ENCODE measurements at places on chromosomes 5 and 9.

DNA sequence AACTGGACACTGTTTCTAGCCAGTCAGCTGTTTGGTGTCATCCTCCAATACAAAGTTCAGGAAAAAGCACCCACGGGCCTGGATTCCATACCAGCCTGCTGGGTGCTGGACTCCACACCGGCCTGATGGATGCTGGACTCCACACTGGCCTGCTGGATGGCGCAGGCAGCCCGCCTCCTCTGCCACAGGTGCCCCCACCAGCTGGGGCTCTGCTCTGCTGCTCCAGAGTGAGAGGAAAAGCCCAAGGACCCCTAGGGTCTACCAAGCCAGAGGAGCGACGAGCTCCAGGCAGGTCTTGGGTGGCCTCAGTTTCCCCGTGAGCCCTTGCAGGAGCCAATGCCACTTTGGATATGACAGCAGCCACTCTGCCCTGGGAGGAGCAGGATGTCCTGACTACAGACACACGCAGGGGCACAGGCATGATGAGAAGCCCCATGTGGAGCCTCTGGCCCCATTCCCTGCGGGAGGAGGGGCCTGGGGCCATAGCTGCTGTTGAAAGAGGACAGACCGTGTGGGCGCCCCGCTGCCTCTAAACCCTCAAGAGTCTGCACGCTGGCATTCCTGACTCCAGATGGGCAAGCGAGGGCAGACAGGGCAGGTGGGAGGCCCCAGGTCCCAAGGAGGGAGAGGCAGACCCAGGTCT lies 141.6 kb downstream of the OLFM1 start:
- no peak for DNase-seq

- no peak for DNase-seq
These were observed 2.4 kb upstream of the POU4F3 start for GRCh38 chr5:146336197-146336596.

GRCh38 chr5:100901821-100902341 lies 1.2 kb downstream of the ST8SIA4 start:
- DNase-seq = no peak

- no peak for DNase-seq
These were observed 266.1 kb downstream of the ZSWIM6 start for GRCh38 chr5:61598126-61598525.

DNA sequence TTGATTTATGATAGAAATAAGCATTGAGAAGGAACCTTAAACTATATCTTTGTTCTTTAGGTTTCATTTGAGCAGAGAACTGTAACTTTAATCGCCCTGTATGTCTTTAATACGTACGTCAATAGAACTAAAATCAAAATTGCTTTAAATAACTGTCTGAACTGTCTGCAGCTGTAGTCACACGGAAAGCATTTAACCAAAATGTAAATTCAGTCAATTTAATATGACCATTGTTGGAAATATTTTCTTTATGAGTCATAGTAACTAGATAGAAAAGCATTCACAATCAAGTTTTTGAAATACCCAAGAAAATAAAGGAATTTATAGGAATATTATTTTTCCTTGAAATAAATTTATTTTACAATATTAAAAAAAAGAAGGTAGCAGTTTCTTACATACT lies 157.1 kb upstream of the CDH6 start:
- DNase-seq = no peak

DNA sequence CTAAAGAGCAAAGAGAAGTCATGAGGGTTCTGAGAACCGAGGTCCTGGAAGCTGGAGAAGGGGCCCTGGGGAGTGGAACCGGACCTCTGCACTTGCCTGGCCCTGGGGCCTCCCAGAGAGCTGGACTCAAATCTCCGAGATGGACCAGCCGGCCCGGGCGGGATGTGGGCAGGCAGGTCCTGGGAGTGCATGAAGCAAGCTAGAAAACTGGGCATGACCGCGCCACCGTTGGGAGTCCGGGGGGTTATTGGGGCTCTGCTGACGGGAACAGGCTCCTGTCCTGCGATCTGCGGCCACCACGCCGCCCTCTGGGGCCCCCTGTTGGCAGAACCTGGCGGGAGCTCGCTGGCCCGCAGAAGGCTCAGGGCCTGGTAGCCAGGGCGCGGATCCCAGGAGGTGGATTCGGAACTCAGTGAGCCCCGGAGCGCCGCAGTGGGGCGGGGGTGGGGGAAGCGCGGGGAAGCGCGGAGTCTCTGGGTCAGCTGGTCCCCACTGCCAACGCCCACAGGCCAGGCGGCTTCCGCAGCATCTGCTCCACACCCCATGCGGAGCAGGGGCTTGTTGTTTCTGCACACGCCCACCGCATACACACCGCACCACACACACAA lies 150.6 kb downstream of the ERCC6L2 start:
- no peak for DNase-seq

- no peak for DNase-seq
These were observed 67.4 kb upstream of the ADAMTS19 start for GRCh38 chr5:129392681-129393080.

DNA sequence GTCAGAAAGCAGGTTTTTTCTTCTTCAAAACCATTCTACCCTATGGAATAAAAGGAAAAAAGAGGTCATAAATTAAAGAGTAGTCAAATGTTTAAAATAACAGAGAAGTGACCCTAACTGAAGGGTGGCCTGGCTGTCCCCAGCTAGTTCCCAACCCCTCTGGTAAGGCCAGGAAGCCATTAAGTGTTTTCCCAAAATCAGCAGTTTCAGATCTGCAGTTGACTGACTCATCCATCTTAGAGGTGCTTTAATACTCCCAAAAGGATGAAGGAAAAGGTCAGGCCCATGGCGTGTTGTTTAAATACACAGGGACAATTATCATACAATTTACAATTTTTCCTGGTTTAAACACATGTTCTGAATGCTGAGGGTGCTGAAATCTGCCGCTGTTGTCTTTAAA lies 47.9 kb upstream of the TBC1D9B start:
- DNase-seq = no peak

DNA sequence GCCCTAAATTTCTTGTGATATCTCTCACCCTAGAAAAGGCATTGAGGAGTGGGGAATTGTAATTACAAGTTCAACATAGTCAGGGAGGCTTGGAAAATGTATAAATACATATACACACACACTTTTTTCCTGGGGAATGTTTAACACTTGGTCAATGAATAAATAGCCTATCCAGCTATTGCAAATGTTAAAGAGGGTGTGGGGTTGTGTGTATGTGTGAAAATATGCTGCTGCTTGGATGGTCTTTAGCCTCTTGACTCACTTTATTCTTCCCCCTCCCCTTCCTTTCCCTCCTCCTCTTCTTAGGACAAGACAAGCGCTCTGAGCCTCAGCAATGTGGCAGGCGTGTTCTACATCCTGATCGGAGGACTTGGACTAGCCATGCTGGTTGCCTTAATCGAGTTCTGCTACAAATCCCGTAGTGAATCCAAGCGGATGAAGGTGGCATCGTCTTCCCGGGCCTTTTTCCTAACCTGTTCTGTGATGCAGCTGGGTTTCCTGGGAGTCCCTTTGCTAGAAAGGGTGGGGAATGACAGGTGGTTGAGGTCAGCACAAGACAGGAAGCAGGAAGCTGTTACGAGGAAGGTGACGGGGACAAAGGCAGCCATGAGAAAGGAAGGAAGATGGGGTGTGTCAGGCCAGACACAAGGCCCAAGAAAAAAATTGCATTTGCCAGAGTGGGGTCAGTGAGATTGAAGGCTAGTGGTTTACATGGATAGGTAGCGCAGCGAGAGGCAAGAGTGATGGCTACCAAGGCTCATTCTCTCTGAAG lies 236.5 kb downstream of the FAM114A2 start:
- DNase-seq = no peak

- DNase-seq = no peak
These were observed 38.0 kb downstream of the HABP4 start for GRCh38 chr9:96487949-96488348.

GRCh38 chr9:33188711-33189110 lies 21.6 kb upstream of the B4GALT1 start:
- DNase-seq = no peak

- no peak for DNase-seq
These were observed 72.0 kb downstream of the SEMA4D start for GRCh38 chr9:89425921-89426383.

GRCh38 chr5:119363936-119364335 lies 8.1 kb downstream of the TNFAIP8 start:
- DNase-seq = no peak

DNA sequence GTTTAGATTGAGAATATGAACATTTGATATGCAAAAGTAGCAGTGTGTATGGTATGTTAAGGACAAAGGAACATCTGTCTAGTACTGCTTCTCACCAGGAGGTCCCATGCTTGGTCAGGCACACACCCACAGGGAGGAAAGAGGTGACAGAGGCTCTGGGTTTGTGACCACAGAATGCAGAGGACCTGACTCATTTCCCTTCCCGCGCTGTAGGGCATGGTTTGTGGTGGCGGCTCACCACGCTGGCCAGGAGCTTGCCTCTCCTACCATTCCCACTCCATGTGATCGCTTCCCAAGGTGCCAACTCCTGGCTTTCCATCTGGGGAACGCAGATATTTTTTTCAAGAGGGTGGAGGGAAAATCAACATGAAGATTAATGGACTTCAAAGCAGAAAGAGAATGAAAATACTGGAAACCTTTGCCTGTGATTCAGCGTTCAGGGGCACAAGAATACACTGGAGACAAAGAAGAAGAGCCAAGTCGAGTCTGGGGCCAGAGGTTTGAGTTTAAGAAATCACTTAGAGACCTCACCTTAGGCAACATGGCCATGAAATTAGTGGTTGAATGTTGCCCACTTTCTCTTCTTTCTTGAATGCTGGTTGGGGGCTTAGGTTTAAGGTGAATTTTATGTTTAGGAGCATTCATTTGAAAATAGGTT lies 477.8 kb downstream of the CCDC171 start:
- DNase-seq = no peak

DNA sequence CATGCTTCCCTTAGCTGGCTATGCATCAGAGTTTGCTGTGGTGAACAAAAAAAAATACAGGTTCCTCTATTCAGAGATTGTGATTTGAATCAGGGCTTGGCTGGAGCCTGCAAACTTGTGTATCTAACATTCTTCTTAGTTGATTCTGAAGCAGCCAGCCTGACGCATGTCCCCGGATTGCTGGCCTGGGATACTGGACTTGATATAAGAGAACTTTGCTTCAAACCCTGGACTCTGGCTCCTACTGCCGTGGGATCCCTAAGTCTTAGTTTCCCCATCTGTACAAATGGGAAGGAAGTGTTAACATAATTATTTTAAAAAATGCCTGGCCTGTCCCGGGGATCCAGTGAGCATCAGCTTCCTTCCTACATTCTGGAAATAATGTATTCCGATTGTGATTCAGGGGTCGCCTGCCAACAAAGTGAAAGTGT lies 292.8 kb downstream of the ARHGEF28 start:
- no peak for DNase-seq

- no peak for DNase-seq
These were observed 11.9 kb downstream of the EEIG1 start for GRCh38 chr9:127968700-127969383.

GRCh38 chr9:118271936-118272335 lies 567.7 kb downstream of the TLR4 start:
- DNase-seq = no peak

DNA sequence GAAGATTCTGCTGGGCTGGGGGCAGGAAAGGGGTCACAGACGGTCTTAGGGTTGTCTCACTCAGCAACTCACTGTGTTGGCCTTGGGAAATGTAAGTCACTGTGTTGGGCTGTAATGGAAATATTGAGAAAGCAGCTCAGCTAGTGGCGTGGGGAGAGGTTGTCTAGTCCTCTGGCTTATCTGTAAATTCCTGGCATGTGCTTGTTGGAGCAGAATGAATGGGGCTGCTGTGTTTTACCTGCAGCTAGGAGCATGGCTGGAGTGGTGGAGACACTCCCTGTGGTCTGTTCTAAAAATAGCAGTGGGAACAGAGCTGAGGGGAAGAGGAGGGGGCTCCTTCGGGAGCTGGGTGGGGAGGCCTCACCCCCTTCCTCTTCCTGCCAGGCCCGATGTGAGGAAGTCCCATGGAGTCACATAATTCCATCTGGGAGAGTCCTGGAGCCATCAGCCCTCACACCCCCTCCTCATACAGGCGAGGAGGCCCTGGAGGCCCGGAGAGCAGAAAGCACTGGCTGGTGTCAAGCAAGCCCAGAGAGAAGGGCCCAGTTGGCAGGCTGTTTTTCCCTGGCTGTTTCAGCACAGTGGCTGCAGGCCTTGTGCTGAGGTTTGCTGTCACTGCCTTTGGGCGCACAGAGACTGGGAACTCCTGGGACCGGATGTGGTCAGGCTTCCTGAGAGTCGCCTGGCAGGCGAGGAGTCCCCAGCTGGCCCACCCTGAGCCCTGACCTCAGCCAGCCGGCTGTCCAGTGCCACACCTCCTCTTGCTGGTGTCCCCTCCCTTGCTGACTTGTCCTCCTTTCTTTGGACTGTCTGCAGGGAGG lies 84.9 kb downstream of the RGS3 start:
- no peak for DNase-seq

- no peak for DNase-seq
These were observed 118.3 kb downstream of the SYK start for GRCh38 chr9:90919883-90920282.

- peak; percentile 13 for DNase-seq
These were observed 18.8 kb downstream of the SMIM32 start for GRCh38 chr5:136174021-136174659.

GRCh38 chr5:170238456-170239196 lies 5.8 kb downstream of the C5orf58 start:
- DNase-seq = no peak

- DNase-seq = no peak
These were observed 82.0 kb downstream of the UGCG start for GRCh38 chr9:111978616-111979015.

DNA sequence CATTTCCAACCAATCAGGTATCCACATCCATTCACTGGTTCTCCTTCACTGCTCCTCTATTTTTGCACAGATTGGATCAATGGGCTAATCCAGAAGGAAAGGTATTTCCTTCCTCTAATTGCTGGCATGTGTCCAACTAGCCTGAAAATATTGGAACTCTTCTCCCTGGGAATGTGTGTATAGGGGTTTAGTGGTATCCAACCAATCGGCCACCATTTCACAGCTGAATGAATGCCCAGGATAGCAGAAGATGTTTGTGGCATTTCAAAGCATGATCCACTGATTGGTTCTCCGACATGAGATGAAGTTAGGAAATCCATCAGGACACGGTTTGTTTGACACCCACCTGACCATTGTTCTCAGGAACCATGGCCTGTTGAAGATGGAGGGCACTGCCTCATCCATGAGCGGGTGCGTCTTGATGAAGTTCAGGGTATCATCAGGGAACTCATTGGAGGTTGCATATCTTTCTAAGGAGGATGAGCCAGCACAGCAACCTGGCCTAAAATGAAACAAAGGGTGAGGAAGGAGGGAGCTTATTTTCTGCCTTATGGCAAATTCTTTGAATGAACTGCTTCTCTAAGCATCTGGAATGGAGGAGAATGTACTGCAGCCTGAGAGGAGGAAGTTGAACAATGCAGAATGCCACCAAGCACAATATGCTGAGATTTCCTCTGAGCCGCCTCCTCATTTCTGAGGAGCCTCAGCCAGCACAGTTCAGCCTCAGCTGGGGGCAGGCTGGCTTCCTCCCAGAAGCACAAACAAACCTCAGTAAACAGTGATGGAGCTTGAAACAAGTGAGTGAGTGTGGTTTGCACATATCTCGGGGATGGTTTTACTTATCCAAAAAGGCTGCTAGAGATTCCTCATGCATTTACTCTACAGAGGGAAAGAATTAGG lies 94.6 kb downstream of the SEMA6A start:
- DNase-seq = no peak

GRCh38 chr5:141940695-141941271 lies 17.1 kb downstream of the DELE1 start:
- DNase-seq = no peak

GRCh38 chr5:151132963-151133362 lies 24.6 kb downstream of the ANXA6 start:
- no peak for DNase-seq

GRCh38 chr5:111502956-111503355 lies 9.4 kb downstream of the STARD4 start:
- no peak for DNase-seq

Measured in SHP77 treated with DMSO at 0.1 percent for 48 hours (cell line).